ENCODE measurements at places on chromosomes 12 and 14.
A peak's percentile ranks its signal among the peaks of the same experiment; 100 is the strongest.

DNA sequence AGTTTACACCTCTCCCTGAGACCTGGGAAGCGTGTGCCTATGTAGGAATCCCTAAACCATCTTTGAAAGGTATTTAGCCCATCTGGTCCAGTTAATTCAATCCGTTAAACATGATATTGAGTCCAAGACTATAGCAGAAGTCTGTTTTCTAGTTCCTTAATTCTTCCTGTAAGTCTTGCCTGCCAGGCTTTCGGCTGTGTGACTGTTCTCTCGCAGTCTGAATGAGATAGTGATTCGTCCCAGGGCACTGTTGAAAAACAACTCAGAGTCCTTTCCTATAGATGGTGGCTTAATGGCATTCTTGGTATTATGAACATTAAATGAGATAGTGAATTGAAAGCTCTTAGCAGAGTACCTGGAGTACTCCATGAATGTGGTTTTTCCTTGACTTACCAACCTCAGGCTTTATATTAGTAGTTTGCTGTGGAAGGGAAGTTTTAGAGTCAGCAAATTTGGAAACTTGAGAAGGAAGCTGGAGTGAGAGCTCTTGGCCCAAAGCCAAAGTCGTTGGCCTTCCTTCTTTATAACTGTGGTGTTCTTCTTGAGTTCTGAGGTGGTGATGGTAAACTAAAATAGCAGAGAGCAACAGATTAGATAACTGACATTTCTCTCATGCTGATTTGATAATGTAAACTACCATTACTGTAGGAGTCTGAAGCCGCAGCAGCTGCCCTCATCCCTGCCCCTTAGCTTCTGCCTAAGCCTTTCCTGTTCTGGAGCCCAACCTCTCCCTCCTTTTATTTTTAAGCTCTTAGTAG, 76.5 kb downstream of the TGFB3 start:
- DNase-seq = peak; percentile 50

DNA sequence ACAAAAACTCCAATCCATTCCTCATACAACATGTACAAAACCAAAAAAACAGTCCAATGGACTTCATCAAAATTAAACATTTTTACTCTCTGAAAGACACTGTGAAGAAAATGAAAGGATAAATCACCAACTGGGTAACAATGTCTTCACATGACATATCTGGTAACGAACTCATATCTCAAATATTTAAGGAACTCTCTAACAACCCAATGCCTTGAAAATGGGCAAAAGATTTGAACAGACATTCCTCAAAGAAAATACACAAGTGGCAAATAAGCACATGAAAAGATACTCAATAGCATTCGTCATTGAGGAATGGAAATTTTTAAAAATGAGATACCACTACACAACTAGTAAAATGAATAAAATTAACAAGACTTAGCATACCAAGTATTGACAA, 198.7 kb upstream of the RASSF8 start:
- peak; percentile 31 for DNase-seq

DNA sequence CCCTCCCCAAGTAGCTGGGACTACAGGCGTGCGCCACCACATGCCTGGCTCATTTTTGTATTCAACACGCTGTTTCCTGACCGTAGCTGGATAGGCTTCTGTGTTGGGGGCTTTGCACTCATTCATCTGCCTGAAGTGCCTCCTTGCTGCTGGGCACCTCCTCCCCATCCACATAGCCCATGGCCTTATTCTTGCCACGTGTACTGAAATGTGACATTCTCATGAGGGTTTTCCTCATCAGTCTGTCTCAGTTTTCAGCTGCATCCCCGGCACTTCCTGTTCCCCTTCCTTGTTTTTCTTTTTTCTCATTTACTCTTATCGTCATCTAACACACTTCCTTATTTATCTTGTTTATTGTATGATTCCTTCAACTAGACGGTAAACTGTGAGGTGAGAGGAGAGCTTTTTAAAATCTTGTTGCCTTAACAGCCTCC, 36.6 kb downstream of the RCOR1 start:
- no peak for DNase-seq

DNA sequence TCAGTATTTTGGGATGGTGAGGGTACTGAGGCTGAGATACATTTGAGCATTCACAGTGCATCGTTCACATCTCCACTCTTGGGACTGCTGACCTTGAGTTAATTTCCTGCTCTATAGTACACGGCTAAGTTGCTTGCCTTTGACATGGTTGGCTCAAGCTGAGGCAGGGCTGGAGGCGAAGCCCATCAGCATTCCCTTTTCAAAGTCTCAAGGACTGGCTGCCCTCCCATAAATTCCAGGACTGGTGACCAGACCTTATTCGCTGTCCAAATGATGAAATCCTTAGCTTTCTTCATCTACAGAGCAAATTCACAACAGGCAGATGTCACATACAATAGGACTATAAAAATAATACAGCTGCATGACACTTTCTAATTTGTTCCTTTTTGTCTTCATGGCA, 85.9 kb downstream of the SSPN start:
- peak; percentile 62 for DNase-seq

DNA sequence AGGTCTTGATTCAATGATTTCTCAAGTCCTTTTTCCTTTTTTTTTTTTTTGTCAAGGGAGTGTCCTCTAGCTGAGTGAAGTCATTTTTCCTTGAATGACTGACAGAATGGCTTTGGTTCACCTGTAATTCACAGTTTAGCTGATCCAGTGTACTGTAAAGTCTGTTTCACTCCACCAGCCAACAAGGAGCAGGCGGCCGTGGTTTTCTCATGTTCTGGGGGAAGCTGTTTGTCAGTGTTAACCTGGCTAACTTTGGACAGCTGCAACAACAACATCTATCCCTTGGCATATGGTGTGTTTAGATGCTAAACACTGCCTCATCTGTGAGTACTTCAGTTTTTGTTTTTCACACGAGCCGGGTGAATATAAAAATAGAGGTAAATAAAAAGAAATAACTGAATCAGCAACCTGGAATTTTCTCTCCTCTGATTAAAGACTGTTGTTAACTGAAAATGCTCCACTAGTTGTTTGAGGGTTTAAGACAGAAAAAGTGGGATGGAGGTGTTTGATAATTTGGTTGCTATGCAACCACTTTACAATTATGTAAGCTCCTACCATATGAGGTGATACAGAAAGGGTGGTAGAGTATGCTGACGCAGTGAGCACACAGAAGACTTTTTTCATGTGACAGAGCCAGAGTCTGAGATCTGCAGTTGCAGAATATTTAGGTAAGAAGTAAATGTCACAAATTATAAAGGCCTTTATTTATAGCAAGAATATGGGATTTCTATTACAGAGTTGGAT, 50.3 kb upstream of the SLC2A13 start:
- no peak for DNase-seq

GRCh38 chr14:75247286-75247922, 31.2 kb upstream of the FOS start:
- no peak for DNase-seq

- no peak for DNase-seq
Measured at GRCh38 chr12:9779209-9779608, 18.5 kb upstream of the CD69 start.

DNA sequence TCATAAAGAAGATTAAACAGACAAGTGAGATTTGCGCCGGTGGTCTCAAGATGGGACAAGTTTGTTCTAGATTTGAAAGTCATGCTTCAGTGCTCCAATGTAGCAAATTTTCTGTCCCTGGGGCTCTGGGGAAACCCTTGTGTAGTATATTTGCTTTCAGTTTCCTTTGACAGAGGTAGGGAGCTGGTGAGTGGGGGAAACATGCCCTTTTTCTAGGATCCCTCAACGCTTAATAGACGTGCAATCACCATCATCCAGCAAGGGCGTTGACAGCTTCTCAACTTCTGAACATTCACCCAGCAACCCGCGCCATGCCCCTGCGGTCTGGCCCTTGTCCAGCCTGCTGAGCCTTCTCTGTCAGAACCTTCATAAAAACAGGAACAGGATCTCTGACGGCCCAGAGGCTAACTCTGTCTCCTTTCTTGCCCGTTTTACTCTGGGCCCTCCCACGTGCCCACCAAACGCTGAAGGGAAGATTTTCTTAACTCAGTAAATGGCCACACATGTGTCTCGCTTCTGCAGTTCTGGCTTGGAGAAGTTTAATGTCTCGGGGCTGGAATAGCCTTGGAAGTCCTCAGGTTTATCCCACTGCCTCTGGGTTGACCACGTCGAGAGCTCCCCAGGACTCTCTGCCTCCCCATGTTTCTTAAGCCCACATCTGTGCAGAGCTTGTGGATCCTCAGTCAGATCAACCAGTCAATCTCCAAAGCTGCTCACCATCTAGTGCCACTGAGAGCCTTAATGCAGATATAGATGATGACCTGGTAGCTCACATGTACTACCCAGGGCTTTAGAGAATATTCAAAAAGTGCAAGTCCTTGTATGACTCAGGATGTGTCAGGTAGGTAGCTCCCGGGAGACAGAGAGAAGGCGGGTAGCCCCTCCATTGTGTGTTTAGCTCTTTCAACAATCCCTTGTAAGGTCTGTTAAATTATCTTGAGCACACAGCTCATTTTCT, 58.1 kb upstream of the CCND2 start:
- DNase-seq = no peak

DNA sequence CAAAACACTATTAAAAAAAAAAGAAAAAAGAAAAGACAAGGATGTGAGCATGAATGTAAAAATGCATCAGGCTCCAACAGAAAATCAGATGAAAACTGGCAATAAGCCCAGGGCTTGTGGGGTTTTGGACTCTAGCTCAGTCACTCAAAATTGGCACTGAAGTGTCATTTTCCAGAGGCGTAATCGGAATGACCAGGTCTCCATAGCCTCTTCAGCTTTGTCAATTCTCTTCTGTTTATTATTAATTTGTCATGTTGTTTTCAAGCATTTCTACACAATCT, 137.2 kb upstream of the TRHDE start:
- no peak for DNase-seq

- no peak for DNase-seq
Measured at GRCh38 chr12:45548426-45548825, 181.1 kb upstream of the ARID2 start.

DNA sequence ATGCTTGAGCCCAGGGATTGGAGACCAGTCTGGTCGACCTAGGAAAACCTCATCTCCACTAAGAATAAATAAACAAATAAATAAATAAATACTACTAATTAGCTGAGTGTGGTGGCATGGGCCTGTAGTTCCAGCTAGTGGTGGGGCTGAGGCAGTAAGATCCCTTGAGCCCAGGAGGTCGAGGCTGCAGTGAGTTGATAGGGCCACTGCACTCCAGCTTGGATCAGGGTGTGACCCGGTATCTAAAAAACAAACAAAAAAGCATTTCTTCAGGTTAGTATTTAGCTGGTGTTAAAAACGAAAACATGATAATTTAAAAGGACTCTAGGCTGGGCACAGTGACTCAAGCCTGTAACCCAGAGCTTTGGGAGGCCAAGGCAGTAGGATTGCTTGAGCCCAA, 1.2 kb upstream of the FGD4 start:
- DNase-seq = no peak

GRCh38 chr12:124316257-124316900, 21.5 kb downstream of the RFLNA start:
- no peak for DNase-seq

DNA sequence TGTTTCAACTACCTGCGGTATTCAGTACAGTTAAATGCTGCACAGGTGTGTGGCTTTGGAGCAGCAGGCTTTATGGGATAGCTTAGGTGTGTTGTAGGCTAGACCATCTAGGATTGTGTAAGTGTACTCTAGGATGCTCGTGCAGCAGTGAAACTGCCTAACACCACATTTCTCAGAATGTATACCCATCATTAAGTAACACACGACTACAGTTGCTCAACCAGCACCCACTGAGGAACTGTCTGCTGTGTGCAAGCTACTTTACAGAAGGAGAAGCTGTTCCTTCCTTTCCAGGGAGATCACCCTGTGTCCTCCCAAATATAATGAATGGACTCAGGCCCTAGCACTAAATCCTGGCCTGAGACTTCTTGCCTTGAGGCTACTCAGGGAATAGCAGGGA, 94.8 kb downstream of the SLC24A4 start:
- no peak for DNase-seq

- no peak for DNase-seq
Measured at GRCh38 chr12:116416166-116416565, 138.7 kb upstream of the MED13L start.

DNA sequence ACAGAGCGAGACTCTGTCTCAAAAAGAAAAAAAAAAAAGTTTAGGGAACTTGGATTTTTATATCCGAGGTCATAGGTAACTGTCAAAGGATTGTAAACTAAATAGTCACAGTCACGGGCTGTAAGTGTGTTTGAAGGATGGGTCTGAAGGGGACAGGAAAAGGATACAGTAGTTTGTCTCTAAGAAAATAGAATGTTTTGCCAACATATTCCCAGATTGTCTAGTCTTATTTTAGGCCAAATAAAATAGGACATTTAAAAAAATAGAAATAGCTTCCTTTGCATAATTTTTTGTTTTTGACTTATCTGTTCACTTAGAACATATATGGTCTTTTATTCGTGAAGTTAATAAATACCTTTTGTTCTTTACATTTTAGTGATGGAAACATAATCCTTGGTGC, 24.2 kb upstream of the REP15 start:
- no peak for DNase-seq

DNA sequence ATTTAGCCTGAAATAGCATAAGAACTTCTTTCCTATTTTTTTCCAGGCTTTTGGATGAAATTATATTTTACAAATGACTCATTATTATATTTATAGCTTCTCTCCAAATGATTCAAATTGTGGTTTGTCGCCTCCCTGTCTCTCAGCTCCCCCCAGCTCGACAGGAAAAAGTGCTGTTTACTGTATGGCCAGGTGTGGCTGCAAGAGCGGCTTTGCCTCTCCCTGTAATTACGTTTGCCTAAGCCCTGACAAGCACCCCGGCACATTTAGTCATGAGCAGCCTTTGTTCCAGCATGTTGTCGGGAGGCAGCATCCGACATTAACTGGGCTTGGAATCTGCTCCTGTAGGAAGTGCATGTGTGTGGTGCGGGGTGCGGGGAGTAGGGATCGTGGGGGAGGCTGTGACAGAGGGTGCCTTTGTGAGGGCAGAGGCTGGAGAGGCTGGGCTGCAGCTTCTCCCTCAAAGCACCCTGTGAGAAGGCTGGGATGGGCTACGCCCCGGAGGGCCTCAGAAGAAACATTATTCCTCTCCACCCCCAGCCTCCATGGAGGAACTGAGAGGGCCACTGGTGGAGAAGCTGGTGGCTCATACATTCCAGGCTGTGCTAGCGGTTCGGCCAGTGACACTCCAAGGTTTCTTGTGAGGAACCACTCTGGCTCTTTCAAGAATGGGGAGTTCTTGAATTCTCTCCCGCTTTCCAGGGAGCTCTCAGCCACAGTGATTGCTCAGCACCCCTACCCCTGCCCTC, 42.1 kb upstream of the CTDSP2 start:
- peak; percentile 67 for DNase-seq

DNA sequence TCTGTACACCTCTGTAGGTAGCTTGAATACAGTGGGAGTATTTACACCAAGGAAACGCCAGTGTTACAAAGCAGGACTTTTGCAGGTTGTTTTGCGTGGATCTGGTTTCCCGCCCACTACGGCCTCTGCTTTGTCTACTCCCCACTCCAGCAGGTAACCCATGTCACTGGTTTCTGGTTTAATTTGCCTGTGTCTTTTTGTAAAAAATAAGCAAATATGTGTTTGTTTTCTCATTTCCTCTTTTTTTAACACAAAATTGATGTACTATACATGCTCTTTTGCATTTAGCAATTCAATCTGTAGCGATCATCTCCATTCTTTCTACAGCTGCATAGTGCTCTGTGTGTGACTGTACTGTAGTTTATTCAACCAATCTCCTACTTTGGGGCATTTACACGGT, 43.4 kb upstream of the SCN8A start:
- no peak for DNase-seq

- peak; percentile 2 for DNase-seq
Measured at GRCh38 chr12:32765906-32766305, 10.2 kb upstream of the YARS2 start.

GRCh38 chr14:80269353-80269925, 58.1 kb upstream of the DIO2 start:
- peak; percentile 63 for DNase-seq

GRCh38 chr14:96806836-96807235, 9.7 kb downstream of the VRK1 start:
- no peak for DNase-seq
